ENCODE measurements at places on chromosomes 16 and 17. TPM values are rescaled to one million over a fixed set of nuclear protein-coding genes. Genes with fewer than 3 reads are reported as not detected.
A peak's percentile ranks its signal among the peaks of the same experiment; 100 is the strongest.

- no peak for DNase-seq
Measured at GRCh38 chr17:73017658-73018057, 74.8 kb downstream of the SLC39A11 start.

- DNase-seq, result no peak
Measured at GRCh38 chr17:1010086-1010450, 13.1 kb downstream of the TIMM22 start.

DNA sequence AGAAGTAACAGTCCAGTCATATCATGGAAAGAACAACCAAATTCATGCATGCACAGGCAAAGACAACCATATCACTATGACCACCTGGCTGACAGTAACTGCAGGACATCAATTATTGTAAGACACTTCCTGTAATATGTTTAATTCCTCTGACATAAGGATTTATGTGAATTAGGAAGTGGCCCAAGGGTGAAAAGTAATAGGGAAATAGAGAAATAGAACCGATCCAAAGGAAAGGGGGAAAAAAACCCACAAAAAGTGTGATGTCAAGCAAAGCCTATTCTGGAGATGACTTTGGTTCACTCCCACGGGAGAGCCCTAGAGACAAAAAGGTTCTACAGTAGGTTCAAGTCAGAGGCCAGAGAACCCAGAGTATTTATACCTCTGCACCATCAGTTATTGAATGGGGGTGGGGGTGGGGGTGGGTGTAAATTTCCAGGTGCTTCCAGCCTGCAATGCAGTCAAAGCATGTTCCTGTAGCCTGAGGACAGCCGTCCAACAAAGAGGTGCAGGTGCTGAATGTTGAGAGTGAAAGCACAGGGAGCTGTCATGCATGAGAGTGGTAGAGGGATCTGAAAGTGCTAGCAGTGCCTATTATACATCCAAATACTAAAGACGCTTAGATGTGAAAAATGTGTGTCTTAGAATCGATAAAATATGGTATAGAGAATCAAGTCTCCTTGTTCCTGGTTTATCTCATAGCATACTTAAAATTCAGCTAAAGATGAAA lies 95.6 kb upstream of the HLF start:
- no peak for DNase-seq

DNA sequence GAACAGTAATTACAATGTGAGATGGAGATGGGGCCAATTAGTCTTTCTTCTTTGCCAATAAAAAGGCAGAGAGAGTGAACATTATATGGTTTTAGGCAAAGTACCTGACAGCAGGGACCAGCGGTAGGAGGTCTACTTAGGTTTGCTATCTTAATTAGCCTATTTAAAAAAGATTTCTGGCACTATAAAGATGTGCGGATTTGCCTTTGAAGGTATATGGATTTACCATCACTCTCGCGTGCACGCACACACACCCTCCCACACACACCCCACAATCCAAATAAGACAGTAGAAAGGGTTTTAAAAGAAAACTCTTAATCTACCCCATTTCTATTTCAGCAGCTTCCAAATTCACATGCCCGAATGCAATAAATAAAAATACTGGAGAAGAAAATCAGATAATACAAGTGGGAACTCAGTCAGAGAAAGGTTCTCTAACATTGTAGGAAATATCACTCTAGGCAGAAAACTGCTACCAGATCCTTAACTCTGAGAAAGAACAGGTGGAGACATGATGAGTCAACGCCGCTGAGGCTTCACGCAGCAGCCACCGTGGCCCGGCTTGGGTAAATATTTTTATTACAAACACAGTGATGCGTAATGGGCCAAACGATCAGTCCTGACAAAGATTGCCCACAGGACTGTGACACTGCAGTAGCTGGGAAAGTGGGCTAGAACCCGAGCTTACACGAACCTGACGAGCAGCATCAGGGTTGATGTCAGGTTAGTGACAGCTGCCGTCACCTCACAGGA lies 66.6 kb upstream of the AXIN2 start:
- no peak for DNase-seq

ABCC3 gene
- 10.6 TPM for total RNA-seq

DNA sequence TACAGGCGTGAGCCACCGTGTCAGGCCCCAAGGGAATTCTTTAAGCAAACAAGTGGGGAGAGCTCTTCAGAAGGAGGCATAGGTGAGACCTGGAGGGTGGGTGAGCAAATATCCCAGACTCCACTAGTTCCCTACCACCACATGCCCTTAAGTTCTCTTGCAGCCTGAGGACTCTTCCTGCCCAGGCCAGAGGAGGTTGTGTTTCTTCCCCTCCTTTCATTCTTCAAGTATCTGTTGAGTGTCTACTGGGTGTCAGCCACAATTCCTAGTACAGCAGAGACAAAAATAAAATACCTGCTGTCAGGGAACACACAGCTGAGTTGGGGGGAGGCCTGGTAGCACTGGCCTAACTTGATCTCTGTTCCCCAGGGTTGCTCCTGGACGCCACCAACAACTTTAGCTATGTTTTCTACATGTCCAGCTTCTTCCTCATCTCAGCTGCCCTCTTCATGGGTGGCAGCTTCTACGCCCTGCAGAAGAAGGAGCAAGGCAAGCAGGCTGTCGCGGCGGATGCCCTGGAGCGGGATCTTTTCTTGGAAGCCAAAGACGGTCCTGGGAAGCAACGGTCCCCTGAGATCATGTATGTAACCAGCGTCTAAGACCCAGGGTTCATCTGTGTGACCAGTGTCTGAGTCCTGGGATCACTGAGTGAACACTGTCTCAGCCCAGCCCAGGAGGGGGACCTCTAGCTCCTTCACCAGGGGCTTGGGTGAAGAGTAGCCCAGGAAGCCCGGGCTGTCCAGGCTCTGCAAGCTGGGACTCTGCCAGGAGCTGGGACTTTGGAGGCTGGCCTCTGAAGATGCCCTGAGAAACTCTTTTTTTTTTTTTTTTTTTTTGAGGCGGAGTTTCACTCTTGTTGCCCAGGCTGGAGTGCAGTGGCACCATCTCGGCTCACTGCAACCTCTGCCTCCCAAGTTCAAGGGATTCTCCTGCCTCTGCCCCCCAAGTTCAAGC lies 5.9 kb upstream of the ARMC7 start:
- DNase-seq, result no peak

PROCA1 gene
- total RNA-seq, result 3.0 TPM

GRCh38 chr16:54928411-54929089 lies 2.1 kb upstream of the IRX5 start:
- peak; percentile 75 for DNase-seq

DNA sequence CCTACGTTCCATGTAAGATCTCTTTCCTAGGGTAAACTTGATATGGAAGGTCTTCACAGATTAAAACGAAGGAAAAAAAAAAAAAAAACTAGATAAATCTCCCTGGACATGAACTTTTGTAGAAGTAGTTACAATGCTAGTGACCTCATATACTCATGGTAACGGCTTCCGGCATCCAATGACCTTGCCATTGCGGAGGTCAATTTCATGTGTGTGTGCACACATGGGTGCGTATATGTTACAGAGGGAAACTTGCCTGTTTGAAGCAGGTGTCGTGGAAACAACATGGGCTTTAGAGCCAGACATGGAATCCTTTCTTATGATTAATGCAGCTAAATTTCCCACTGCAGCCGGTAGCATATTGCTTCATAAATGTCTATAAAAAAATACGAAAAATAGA lies 435.5 kb downstream of the MAF start:
- no peak for DNase-seq

DNA sequence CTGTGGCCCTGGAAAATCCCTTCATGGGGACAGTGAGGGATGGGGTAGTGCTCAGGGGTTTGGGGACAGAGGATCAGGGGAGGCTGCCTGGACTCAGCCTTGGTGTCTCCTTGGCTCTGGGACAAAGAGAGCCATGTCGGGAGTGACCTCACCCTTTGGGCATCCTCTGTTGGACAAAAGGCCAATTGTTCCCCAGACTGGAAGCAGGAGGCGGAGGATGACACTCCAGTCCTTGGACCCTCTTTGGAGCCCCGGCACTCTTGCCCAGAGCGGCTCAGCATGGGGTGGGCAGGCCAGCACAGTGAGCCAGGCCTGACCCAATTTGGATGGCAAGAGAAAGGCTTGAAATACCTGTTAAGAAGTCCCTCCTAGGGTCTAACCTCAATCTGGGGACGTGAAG lies 39.4 kb upstream of the PHB1 start:
- no peak for DNase-seq

GRCh38 chr17:53721101-53721500 lies 101.6 kb upstream of the KIF2B start:
- DNase-seq, result no peak

DNA sequence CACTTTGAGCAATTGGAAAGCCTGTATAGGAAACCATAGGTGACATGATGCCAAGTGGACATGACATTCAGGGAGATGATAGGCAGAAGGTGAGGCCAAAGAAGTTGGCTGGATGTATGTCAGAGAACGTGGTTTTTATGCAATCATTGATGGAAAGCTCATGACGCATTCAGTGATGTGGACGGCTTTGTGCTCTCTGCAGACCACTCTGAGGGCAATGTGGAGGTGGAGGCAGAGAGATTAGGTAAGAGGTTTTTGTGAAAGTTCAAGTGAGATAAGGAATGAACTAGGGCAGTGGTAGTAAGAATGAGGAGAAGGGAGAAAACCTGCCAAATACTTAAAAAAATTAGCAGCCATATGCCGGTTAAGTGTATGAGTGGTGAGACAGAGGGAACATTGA lies 99.0 kb downstream of the PRKCA start:
- DNase-seq, result no peak

DNA sequence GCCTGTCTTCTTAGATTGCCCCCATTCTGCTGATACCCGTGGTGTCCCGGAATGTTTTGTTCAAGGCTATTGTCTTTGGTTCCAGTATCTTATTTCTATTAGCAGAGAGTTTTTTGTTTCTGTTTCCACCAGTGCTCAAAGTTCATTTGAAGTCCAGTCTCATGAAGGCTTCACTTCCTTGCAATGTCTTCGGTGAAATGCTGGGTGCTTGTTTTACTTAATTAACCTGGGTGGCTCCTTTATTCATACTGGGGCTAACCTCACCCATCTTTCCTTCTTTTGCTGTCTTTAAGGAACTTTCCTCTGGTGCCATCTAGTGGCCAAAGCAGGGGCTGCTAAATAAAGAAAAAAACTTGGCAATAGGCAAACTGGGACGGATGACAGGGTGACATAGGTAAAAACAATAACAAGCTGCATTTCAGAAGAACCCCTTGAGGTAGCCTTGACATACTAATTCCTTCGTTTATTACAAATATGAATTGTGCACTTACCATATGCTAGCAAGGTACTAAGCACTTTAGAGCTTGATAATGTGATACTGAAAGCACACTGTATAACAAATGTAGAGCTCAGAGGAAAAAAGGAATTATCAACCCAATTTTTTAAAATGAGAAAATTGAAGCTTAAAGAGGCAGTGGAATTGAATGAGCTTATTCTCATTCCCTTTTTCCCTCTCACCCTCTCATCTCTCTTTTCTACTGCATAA lies 2.8 kb upstream of the SMIM36 start:
- DNase-seq, result no peak

DNA sequence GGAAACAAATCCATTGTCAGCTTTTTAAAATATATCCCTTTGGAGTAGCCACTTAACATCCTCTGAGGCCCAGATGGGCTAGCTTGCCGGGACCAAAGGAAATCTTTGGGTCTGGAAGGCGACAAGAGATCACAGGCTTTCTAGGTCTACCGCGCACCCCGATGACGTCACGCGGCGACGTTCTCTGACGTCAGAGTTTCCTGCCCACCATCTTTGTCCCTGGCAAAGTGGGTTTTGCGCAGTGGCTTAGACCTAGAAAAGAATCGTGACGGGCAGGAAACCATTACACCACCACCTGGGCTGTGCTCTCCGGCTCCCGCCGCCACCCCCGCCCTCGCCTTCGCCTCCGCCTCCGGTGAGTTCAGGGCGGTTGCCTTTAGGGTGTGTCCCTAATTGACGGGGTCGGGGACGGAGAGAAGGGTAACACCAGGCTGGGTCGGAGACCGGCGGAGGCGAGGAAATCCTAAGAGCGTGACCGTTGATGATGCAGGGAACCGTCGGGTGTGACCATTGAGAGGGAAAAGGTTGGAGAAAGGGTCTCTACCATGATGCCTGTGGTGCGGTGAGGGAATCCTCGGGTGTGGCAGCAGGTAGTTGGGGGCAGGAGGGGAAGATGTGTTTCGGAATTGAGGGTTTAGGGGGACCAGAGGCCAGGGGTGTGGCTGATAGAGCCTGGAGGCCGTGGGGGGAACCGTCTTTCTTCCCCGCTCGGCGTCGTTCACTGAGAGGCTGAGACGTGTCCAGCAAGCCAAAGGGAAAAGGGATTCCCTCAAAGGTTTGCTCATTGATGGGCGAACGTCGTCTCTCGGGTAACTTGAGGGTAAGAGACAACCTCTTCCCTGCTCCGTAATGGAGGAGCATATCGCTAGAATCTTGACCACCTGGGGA lies at the start of gene AP2B1:
AP2B1 (plus strand) TSS at position 249 of the 888 bp plus-strand sequence. CDS start 6,709 bp downstream, outside the sequence.
- DNase-seq, result peak; percentile 97

- DNase-seq, result no peak
Measured at GRCh38 chr17:40472733-40473452, 28.5 kb downstream of the TNS4 start.

GPR142 gene
- total RNA-seq, result 4.1 TPM

DNA sequence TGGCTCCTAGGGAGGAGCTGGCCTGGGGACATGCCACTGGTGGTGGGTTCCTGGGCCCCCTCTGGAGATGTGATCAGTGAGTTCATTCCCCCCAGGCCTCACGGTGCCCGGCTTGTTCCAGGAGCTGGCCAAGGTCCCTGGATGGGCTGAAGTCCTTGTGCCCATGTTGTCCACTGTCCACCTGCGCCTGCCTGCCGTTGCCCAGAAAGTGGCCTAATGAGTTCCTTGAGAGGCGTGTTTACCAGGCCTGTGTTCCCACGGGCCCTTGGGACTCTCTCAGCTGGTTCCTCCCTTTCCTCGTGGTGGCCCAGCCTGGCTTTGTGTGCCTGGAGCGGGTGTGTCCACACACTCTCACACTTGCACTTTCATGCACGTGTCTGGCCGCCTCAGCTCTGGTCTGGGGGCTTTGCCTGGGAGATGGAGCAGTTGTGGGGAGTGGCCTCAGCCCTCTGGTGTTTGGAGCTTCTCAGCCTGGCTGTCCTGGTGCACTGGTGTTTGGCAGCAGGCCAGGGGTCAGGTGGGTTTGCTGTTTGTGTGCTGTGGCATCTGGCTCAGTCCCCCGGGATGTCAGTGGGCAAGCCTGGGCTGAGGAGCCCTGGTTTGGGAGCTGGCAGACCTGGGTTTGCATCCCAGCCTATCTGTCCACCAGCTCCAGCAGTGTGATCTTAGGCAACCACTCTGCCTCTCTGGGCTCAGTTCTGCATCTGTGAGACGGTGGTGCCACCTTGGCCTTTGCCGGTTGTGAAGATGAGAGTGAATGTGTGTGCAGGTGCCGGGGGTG lies 18.0 kb downstream of the ADCY7 start:
- DNase-seq, result no peak

- no peak for DNase-seq
Measured at GRCh38 chr17:75326226-75326848, 37.1 kb upstream of the SLC25A19 start.

- no peak for DNase-seq
Measured at GRCh38 chr17:52227926-52228325, 69.4 kb upstream of the CA10 start.

DNA sequence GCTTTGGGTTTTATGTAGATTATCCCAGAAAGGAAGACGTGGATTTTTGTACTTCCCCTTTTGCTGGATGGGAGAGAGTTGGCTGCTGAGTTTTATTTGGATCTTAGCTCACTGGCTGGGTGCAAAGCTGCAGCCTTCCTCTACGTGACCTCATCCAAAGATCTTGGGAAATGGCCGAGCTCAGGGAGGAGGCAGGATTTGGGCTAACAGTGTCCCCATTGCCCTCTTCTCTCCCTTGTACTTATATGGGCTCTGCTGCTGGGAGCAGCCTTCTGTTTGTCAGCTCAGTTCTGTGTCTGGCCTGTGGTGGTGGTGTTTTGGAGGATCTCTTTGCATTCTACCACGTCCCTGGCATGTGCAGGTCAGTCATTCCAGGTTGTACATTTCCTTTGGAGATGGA lies 2.0 kb downstream of the AOC3 start:
- no peak for DNase-seq

All from type B pancreatic cell (in vitro differentiated cells).